ENCODE measurements at places on chromosomes 3 and 15.

DNA sequence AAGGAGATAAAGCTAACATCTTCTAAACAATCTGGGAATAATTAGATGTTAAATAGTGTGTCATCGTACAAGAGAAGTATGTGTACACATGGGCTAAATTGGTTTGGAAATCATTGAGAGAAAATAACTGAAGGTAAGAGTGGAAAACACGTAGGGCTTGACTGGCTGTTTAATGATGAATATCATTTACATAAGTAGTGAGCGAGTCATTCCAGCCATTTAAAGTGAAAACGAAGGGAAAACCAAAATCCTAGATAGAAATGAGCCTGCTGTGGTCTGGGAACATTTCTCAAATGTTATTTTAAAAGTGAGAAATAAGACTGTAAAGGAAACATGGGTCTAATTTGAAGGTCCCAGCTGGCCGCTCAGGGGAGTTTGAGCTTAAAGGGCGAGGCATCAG is 41.9 kb upstream of the KCNMB2 start:
- DNase-seq = no peak

DNA sequence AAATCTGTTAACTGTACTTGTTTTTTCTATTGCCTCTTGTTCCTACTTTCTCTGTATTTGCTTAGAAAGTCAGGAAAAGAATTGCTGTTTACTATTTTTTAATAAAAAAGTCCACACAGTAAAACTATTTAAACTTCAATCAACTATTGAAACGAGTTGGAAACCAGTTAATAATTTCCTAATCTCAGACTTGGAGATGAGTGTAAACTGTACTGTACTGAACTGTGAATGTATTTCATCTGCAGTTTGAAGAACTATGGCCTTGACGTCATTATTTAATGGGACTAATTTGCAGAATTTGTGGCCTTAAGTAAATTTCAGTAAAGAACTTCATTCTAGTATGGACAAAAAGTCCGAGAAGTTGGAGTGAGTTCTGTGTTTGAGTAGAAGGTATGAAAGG is 89.1 kb downstream of the LRRC28 start:
- no peak for DNase-seq

GRCh38 chr3:106281221-106281620 is 412.4 kb upstream of the CBLB start:
- no peak for DNase-seq

GRCh38 chr15:93024716-93025624 is 64.0 kb downstream of the RGMA start:
- no peak for DNase-seq

GRCh38 chr3:98702166-98702565 is 61.0 kb upstream of the ST3GAL6 start:
- DNase-seq = no peak

DNA sequence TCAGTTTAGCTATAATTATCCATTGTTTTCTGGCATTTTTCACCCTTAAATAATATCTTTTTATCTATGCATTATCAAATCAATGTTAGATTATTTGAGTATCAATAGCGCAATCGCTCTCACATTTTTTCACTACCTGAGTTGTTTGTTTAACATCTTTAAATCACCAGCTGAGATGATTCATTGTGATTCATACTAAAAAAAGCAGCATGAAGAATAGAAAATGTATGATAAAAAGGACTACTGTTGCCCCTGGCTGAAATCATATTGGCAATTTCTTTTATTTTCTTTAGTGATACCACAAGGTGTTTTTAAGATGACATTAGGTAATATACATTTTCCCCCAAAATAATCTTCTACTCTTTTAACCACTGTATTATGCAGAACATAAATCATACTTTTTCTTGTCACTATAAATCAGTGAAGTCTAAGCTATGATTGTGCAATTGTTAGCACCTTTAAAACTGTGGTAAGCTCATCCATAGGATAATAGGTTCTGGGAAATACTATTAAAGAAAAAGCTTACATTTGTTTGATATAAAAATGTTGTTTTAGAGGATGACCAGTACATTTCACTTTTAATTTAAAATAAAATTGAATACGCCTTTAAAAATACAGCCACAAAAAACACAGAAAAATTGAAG is 889.1 kb downstream of the NAALADL2 start:
- DNase-seq = no peak

GRCh38 chr3:151062611-151063010 is 22.9 kb upstream of the MED12L start:
- DNase-seq = no peak

GRCh38 chr3:120846073-120846472 is 61.9 kb upstream of the STXBP5L start:
- DNase-seq = no peak

- no peak for DNase-seq
These were observed 100.7 kb downstream of the MEX3B start for GRCh38 chr15:81945014-81945615.

GRCh38 chr15:60544581-60545264 is 65.8 kb upstream of the ICE2 start:
- no peak for DNase-seq

GRCh38 chr3:114207768-114208167 is 28.9 kb upstream of the DRD3 start:
- DNase-seq = no peak

DNA sequence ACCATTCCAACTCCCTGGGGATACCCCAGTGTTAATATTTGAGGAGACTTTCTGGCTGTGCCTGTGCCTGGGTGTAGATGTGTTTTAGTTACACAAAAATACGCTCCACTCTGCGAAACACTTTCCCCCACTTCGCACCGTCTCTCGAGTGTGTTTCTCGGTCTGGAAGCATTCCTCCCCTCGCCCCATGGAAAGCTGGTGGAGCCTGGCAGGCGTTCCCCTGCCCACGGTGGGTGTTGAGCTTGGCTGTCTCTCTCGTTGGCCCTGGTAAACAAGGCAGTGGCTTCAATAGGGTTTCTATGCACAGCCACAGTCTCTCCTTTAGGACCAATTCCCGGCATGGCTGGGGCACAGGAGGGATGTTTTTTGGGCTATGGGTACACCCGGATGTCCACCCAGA is 19.3 kb downstream of the IQSEC1 start:
- DNase-seq = no peak

DNA sequence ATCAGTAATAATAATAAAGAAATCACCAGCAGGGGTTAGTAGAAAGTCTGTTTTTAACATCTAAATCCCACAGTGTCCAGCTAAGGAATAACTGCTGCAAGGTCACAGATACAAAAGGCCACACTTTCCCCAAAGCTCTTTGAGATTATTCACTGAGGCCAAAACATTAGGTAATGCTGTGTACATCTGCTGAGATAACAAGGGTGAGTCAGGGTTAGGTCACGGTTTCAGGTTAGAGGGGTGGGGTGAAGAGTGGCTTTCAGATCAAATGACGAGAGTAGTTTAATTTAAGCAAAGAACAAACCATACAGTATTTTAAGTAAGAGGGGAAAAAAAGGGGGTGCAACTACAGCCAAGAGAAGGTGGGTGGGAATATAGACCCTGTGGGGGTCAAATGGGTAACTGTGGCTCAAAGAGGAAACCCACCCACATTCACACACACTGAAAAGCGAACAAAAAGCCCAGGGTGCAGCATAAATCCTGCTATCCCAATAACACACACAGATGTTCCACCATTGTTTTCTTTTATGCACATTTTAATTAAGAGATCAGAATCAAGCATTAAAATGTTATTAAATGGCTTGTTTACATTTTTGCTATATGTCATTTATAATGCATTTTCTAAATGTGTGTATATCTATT is 412.9 kb downstream of the TIGIT start:
- peak; percentile 51 for DNase-seq

- no peak for DNase-seq
These were observed 26.7 kb upstream of the DRD3 start for GRCh38 chr3:114205541-114205940.

- DNase-seq = peak; percentile 62
These were observed 791 bp downstream of the GYG1 start for GRCh38 chr3:148992027-148992634.

- DNase-seq = no peak
These were observed 56.5 kb downstream of the ADAMTSL3 start for GRCh38 chr15:83710452-83710851.

DNA sequence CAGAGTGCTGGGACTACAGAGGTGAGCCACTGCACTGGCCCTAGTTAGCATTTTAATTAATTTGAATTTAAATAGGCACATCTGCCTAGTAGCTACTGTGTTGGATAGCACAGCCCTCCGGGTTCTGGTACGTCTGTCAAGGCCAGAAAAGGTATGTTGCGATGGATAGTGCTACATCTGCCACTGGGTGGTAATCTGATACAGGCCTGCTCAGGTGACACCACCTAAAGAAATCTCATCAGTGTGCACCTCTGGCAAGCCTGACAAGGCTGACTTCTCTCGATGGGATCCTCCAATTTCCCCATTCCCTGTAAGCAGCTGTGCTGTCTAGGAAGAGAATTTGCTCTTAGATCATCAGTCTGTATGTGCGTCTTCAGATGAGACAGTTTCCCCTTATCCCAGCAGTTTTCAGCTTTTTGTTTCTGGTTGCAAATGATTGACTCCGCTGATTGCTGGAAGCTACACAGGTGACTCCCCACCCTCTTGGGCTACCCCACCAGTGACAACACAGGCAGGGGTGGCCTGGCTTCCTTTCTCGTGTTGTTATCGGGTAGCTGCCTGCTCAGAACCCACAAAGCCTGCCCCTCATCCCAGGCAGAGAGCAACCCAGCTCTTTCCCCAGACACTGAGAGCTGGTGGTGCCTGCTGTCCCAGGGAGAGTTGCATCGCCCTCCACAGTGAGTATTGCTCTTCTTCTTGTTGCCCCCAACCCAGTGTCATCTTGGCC is at the start of gene CCR9:
CCR9 (plus strand) TSS at position 565 of the 727 bp plus-strand sequence. CDS start 8,391 bp downstream, outside the sequence.
- no peak for DNase-seq

DNA sequence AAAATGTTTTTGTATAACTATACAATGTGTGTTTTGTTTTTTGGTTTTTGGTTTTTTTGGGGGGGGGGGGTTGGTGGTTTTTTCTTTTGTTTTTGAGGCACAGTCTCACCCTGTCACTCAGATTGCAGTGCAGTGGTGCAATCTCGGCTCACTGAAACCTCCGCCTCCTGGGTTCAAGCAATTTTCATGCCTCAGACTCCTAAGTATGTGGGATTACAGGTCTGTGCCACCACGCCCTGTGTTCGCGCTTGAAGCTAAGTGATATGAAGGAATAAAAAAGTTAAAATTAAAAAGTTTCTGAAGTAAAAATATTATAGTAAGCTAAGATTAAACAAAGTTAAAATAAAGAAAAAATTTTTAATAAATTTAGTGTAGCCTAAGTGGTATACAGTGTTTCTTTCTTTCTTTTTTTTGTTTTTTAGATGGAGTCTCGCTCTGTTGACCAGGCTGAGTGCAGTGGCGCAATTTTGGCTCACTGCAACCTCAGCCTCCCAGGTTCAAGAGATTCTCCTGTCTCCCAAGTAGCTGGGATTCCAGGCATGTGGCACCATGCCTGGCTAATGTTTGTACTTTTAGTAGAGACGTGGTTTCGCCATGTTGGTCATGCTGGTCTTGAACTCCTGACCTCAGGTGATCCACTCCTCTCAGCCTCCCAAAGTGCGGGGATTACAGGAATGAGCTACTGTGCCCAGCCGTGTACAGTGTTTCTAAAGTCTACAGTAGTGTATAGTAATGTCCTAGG is 53.9 kb upstream of the TEX55 start:
- DNase-seq = no peak

DNA sequence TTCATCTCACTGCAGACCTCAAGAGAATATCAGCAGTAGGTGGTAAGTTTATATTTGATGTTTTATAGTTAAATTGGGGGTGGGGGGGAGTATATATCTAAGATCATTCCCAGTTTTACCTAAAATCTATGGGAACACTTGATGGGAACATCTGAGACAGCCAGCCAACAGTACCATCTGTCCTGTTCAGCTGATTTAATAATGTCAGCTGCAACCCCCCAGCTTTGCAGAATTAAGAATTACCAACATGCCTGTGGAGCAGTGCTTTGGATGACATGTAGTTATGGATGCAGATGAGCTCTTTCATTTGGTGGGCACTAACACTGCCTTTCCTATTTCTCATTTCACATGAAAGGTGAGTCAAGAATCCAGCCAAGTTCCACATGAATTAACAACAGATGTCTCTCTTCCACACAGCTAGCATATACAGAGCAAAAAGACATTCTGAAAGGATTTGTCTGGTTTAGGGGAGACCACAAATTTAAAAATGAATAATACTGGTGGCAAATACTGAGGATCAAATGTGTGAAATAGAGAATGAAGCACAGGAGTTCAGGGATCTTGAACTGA is 76.2 kb downstream of the SETD5 start:
- no peak for DNase-seq

- DNase-seq = no peak
These were observed 51.7 kb downstream of the HMCES start for GRCh38 chr3:129330409-129330808.

DNA sequence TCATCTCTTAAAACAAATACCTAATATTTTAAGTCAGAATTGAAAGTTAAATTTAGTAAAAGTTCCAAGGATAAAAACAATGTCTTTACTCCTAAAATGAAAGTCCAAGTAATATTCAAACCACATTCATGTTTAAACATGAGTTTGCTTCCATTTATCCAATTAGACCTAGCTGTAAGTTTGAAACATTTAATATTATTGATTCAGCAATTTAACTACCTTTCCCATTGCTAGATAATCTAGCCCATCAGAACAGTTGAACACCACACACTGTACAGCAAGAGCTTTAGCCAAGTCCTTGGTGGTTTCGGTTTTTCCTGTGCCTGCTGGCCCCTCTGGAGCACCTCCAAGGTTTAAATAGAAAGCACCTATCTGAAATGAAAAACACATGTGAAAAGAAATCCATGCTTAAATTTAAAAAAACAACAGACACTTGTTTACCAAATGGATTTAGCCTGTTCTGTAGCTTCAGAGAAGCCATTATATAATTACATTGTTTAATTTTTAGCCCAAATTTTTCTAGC is 97.8 kb downstream of the DNAH12 start:
- no peak for DNase-seq

GRCh38 chr3:141452045-141452444 is 34.8 kb upstream of the RASA2 start:
- peak; percentile 64 for DNase-seq

DNA sequence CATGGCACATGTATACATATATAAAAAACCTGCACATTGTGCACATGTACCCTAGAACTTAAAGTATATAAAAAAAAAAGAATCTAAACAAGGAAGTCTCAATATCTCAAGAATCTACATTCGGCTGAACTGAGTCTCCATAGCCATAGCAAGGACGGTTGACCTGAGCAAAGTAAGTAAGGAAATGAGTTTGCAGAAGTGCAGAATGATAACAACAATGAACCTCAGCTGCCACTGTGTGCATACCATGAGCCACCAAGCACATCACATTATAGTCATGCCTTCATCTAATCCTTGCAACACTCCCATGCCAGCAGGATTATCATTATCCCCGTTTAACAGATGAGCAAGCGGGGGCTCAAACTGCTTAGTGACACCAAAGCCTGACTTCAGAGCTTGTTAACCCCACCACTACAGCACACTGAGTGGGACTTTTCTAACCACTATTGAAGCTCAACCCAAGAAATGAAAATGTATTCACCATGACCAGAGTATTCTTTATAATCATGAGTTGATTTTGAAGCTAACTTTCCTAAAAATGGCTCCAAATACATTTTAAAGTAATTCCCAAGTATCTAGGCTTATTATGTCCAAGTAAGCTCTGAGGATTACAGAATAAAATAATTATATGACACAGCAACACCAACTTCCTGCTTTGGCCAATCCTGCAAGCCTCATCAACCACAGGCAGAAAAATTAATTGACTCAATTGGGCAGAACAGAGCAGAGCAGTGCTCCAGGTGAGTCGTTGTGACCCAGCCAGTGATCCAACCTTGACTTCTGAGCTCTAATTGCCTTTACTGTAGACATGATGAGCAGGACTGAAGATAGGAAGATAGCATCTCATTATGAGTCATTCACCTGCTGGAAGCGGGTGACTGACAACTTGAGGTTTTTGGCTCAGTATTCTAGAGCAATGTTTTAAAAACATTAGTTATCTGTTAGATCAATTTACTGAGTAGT is 47.3 kb upstream of the IL12A start:
- DNase-seq = no peak

Data from GM20000 (cell line).